ENCODE measurements at places on chromosomes 7 and 10. TPM values are rescaled to one million over a fixed set of nuclear protein-coding genes. Genes with fewer than 3 reads are reported as not detected.

DNA sequence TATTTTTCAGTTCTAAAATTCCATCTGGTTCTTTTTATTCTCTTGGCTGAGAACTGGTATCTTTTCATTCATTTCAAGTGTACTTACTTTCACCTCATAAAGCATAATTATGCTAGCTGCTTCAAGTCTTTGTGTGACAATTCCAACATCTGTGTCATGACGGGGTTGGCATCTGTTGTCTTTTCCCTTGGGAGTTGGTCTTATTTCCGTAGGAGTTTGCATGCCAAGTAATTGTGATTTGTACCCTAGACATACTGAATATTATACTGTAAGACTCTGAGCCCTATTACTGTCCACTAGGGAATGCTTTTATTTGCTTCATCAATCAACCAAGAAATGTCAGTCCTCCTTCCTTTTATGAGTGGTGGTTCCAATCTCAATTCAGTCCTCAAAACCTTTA, 24.6 kb upstream of the HUS1 start:
- no peaks in the 10 kb centered on the region for H3K27me3 ChIP-seq
- H3K27ac ChIP-seq, result no peak overlapping the region
- no peaks in the 10 kb centered on the region for H3K36me3 ChIP-seq

The PRPS1L1 gene
- not detected for total RNA-seq

DNA sequence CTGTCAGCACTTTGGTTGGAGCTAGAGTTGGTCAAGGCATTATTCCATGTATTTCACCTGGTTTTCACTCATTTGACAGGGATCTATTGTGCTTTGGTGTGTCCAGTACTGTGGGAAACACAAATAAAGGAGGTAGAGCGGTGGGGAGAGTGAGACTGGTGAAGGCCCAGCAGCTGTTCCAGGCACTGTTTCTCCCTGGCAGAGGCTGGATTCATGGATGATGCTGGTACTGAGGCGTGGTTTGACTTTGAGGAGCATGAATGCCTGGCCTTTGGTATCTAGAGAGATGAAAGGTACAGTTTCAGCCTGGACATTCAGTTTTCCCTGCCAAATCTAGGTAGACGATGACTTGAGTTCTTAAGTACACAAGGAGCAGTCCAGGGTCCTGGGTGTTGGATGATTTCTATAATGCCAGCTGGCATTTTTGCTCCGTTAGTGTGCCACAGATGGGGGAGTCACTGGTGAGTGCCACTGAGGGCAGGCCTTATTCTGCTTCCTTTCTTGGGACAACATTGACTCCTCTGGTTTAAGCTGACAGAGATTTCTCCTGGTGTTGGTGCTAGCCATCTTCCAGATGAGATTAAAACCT, 162.2 kb upstream of the BMPER start:
- H3K4me3 ChIP-seq, result no peak overlapping the region
- no peaks in the 10 kb centered on the region for H3K36me3 ChIP-seq
- H3K27me3 ChIP-seq, result no peaks in the 10 kb centered on the region

DNA sequence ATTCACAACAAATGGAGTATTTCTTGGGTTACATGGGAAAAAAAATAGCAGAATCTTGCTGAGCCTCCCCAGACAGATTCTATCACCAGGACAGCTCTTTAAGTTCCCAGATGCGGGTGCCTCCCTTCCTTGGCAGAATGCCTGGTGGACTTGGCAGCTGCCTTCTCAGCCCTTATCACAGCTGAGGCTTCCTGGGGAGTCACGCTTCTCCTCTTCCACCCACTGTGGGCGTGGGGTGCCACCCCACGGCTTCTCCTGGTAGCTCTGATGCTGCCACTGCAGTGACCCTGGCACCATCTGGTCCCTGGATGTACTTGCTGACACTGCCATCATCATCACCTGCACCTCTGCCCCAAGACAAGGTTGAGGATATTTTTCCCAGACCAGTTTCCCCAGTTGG, 16.2 kb upstream of the NME8 start:
- H3K27me3 ChIP-seq, result no peaks in the 10 kb centered on the region
- no peak overlapping the region for H3K27ac ChIP-seq
- DNase-seq, result peak; percentile 56
- no peak overlapping the region for H3K4me3 ChIP-seq
- no peaks in the 10 kb centered on the region for H3K36me3 ChIP-seq
- no peaks in the 10 kb centered on the region for H3K4me1 ChIP-seq

- DNase-seq, result peak; percentile 23
- no peak overlapping the region for H3K27ac ChIP-seq
- no peaks in the 10 kb centered on the region for H3K27me3 ChIP-seq
- no peaks in the 10 kb centered on the region for H3K36me3 ChIP-seq
- no peak overlapping the region for H3K4me3 ChIP-seq
- H3K4me1 ChIP-seq, result no peaks in the 10 kb centered on the region
Measured at GRCh38 chr10:6011558-6011957, 34.2 kb upstream of the IL15RA start.

GRCh38 chr7:123725586-123726171, 23.1 kb downstream of the WASL start:
- peak overlapping the region; percentile 6 for H3K4me3 ChIP-seq
- H3K36me3 ChIP-seq, result no peaks in the 10 kb centered on the region
- no peaks in the 10 kb centered on the region for H3K27me3 ChIP-seq
- peaks cover 55% of the 10 kb centered on the region for H3K4me1 ChIP-seq
- peak overlapping the region; percentile 51 for H3K27ac ChIP-seq
- DNase-seq, result no peak

The ICA1 gene
- total RNA-seq, result 0.95 TPM

The FAM200A gene
- total RNA-seq, result 2.7 TPM

DNA sequence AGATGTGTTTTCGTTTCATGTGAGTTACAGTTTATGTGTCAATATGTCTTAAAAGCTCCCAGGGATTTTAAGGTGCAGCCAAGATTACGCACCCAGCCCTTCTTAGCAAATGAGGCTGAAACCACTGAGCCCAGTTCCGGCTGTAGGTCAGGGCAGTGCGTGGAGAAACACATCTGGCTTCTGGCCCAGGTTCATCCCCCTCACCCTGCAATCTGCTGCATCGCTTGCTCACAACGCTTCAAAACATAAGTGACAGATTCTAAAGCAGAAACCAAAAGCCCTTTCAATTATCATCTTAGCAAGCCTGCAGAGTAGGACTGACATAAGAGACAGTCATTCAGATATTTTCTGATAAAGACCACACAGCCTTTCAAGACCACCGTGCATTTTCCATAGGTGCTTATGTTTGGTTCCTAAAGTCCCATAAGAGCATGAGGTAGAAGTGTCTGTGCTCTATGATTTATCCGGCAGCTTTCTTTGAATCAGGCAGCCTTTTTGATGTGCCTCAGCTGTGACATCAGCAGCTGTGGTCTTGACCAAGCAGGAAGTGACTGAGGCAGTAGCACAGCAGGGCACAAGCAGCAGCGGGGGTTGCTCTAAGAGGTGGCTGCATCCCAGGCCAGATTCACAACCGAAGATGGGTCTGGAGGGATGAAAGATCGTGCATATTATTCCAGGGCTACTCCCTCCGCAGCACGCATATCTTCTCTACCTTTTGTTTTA, 72.1 kb upstream of the LYZL2 start:
- DNase-seq, result no peak
- no peaks in the 10 kb centered on the region for H3K4me1 ChIP-seq
- no peaks in the 10 kb centered on the region for H3K36me3 ChIP-seq

DNA sequence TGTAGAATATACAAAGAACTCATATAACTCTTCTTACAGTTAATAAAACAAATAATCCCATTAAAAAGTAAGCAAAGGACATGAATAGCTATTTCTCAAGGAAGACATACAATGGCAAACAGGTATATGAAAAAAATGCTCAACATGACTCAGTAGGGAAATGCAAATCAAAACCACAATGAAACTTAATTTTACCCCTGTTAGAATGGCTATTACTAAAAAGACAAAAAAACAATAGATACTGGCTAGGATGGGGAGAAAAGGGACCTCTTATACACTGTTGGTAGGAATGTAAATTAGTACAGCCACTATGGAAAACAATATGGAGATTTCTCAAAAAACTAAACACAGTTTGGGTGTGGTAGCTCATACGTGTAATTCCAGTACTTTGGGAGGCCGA, 37.8 kb downstream of the HERPUD2 start:
- no peak overlapping the region for H3K4me3 ChIP-seq
- no peak for DNase-seq
- no peaks in the 10 kb centered on the region for H3K4me1 ChIP-seq
- no peaks in the 10 kb centered on the region for H3K27me3 ChIP-seq

The HOXA4 gene
- total RNA-seq, result 0.56 TPM
